Adrenal gland (tissue), 19 donors: ENCODE measurements at places on chromosomes 3 and 15. TPM values are rescaled to one million over a fixed set of nuclear protein-coding genes. Genes with fewer than 3 reads are reported as not detected.

The ACP3 gene
- 0.91 TPM for polyA plus RNA-seq

GRCh38 chr3:55796533-55796932 is 309.4 kb upstream of the WNT5A start:
- no peaks in the 10 kb centered on the region for H3K4me1 ChIP-seq
- no peak overlapping the region for H3K27ac ChIP-seq
- no peaks in the 10 kb centered on the region for H3K36me3 ChIP-seq
- no peak for DNase-seq
- no peaks in the 10 kb centered on the region for H3K27me3 ChIP-seq

The SGO1 gene
- 0.16 TPM for polyA plus RNA-seq

The CADM2 gene
- polyA plus RNA-seq: 7.5 TPM

DNA sequence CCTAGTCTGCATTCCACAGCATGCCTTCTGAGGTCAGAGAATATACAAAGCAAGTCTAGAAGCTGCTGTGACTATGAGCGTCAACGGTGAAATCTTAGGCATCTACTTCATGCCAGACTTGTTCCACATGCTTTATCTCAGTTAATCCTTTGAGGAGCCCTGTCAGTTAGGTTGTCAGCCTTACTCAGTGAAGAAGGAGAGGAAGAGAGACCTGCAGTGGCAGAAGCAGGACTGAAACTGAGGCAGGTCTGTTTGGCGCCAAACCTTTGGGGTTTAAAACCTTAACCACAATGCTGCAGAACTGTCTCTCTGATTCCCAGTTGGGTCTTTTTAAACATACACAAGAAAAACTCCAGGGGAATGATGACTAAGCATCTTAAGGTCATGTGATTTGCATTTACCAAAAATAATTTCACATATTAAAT is 139.0 kb upstream of the LIPC start:
- DNase-seq: no peak
- no peaks in the 10 kb centered on the region for H3K4me1 ChIP-seq
- no peaks in the 10 kb centered on the region for H3K27me3 ChIP-seq
- no peaks in the 10 kb centered on the region for H3K36me3 ChIP-seq

DNA sequence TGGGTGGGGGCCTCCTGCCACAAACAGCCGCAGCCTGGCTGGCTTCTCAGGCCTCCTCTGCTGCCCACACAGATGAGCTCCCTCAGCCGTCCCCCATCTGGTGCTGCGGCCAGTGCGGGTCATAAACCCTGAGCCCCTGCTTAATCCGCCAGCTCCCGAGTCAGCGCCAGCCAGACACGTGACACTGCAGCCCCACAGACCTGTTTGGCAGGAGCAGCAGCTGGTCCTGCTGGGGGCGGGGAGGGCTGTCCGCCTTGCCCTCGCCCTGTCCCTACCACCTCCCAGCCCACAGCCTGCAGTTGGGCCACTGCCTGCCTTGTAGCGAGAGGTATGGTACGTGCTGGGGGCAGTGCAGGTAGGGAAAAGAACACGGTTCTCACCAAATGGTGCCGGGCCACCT is 86.2 kb downstream of the IQSEC1 start:
- peaks cover 58% of the 10 kb centered on the region for H3K4me1 ChIP-seq
- no peak overlapping the region for H3K4me3 ChIP-seq
- peak overlapping the region; percentile 59 for H3K27ac ChIP-seq
- H3K36me3 ChIP-seq: no peaks in the 10 kb centered on the region

The TMEM108 gene
- 3.5 TPM for polyA plus RNA-seq

DNA sequence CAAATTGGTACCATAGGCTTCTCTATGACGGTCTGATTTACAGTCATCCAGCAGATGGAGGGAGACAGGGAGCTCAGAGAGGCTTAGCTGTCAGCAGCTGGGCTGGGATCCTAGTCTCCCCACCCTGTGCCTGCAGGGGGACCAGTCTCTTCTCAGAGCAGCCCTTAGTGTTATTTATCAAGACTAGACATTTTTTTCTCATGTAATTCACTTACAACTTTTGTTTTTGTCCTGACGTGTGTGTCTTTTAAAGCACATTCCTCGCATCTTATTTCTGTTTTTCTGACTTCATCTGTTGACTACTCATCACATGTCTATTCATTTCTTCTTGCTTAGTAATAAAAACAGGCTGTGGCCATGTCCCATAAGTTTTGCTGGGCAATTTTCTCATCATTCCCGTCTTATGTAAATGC is 116.1 kb downstream of the KLF13 start:
- no peaks in the 10 kb centered on the region for H3K27me3 ChIP-seq
- DNase-seq: no peak
- no peak overlapping the region for H3K4me3 ChIP-seq
- no peaks in the 10 kb centered on the region for H3K36me3 ChIP-seq
- peak overlapping the region; percentile 11 for H3K27ac ChIP-seq
